T1000 (cell line): ENCODE measurements at places on chromosomes 5 and 9.

DNA sequence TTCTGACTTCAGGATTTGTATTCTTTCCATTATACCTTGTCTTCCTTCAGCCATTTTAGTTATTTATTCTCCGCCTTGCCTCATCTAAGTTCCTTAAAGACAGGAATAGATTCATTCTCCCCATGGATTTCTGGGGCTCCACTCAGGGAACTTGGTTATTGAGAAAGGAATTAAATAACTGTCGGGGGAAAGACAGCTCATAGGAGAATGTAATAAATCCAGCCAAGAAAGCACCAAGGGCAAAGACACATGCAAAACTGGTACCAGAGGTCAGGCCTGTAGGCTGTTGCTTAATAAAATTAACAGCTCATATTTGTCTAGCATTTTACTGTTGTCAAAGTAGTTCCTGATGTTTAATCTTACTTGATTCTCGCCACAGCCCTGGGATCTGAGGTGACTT, 357.2 kb downstream of the TMEM38B start:
- DNase-seq: no peak

GRCh38 chr5:113614191-113614590, 100.7 kb downstream of the YTHDC2 start:
- DNase-seq: no peak

DNA sequence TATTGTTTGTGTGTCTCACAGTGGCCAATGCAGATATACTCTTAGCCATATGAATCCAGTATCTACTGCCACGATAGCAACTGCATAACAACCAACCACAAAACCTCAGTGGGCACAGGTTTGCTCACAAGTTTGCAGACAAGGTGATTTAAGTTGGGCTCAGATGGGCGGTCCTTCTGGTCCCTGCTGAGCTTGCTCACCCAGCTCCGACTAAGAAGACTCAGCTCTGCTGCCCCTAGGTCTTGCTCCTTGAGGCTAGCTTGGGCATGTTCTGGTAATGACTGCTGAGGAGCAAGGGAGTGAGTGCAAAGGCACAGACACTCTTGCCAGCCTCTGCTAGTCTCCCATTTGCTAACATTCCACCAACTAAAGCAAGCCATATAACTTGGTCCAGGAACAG, 52.6 kb downstream of the MTX3 start:
- no peak for DNase-seq

DNA sequence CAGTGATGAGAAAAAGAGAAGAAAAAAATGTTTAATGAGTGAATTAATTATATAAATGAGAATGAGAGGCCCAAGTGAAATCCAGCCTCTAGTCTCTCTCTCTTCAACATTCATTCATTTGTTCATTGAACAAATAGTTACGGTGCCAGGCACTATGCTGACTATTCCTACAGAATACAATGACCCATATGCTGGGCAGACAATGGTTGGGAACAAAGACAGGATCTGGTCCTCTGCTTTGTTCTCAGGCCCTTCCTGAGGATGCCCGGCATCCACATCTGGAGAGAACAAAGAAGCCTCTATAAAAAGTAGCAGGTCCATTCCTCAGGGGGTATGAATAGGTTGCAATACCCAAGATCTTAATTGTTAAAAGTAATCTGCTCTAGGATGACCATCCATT, 6.9 kb downstream of the ADAM19 start:
- DNase-seq: no peak

DNA sequence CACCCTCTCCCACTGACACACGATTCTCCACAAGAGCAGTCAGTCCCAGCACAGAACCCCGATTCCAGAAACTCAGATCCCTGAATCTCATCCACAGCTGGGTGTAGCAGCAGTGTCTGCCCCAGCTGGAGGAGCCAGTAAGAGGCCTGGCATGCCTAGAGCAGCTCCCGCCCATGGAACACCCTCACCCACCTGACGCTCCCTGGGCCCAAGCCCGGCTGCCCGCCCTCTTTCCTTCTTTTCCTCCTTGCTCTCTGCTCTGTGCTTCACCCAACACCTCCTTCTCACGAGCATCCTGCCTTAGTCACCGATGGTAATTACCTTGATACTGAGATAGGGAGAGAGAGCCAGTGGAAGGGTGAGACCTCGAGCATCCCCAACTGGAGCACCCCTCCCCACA, 8.7 kb downstream of the PCDH1 start:
- DNase-seq: no peak

DNA sequence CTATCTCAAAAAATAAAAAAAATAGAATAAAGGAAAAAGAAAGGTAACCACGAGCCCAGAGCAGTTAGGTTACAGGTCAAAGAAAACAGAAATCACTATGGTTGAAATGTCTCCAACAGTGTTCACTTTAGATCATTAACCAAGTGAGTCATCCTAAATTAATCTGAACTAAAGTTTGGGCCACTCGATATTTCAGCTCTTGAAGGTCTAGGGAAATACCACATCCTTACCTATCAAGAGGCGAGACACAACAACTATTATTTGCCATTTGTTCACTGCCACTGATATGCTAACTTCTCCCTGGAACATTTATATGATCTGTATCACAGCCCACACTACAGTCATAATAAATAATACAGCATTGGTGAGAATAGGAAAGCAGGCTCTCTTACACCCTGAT, 111.3 kb upstream of the NR5A1 start:
- DNase-seq: no peak

DNA sequence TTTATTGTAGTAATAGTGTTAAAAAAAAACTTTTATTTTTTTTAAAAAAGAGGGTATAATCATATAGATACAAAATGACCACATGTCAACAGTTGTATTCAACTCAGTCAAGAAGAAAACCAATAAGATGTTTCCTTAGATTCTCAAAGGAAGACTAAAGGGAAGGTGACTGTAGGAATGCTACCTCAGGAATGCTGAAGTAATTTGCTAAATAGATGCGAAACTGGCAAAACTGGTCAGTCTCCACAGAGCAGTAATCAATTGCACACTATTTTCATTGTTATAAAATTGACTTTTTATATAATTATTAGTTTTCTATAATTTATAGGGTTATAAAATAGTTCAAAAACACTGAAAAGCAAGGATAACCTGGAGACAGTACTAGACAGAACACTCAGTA, 204.8 kb downstream of the GABRG2 start:
- DNase-seq: no peak

DNA sequence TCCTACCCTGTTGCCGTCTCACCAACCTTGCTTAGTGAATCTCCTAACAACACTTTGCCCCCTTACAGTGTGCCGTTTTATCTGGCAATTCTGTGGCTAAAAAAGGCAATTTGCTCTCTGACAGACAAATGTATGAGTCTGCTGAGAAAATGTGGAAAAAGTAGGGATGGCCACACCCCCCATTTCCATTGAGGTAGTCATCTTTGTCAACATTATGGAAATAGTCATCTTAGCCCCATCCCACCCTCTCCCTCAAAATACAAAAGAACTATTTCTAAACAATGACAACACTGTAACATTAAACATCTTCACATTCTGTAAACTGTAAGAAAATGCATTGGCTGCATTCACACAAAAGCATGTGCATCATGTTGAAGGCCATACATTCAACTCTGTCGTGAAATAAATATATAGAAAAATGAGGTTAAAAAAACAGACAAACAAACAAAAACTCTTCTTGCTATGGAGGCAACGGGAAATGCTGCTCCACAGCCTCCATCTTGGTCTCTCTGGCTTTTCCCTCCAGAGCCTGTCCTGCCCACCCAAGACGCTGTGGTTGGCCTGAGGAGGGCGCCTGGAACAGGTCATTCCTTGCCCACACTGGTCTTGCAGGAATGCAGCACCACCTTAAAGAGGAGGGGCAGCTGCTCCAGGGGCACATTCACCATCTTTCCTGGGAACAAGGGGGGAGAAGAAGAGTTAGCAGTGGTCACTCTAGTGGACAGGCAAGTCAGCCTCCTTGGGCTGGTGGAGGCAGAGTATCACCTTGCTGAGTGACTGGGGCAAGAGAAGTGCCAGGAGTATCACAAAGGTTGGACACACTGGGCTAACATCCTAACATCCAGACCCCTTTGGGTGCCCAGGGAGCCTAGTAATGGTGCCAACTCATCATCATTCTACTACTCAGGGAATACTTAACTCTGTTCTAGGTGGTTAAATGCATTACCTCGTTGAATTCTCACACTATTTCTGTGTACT, 15.2 kb upstream of the NR5A1 start:
- DNase-seq: no peak

GRCh38 chr5:157447201-157447637, 12.8 kb upstream of the NIPAL4 start:
- DNase-seq: no peak

- DNase-seq: no peak
Observed at GRCh38 chr5:162487528-162488525, 420.3 kb downstream of the GABRG2 start.

GRCh38 chr5:775961-776861, 8.3 kb downstream of the ZDHHC11B start:
- DNase-seq: no peak

DNA sequence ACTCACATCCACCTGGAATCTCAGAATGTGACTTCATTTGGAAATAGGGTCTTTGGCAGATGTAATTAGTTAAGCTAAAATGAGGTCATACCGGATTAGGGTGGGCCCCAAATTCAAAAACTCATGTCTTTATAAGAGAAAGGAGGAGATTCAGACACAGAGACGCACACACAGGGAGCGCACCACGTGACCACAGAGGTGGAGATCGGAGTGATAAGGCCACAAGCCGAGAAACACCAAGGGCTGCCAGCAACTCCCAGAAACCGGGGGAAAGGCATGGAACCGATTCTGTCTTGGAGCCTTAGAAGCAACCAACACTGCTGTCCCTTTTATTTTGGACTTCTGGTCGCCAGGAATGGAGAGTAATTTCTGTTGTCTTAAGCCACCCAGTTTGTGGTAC, 31.8 kb upstream of the LMX1B start:
- DNase-seq: no peak

DNA sequence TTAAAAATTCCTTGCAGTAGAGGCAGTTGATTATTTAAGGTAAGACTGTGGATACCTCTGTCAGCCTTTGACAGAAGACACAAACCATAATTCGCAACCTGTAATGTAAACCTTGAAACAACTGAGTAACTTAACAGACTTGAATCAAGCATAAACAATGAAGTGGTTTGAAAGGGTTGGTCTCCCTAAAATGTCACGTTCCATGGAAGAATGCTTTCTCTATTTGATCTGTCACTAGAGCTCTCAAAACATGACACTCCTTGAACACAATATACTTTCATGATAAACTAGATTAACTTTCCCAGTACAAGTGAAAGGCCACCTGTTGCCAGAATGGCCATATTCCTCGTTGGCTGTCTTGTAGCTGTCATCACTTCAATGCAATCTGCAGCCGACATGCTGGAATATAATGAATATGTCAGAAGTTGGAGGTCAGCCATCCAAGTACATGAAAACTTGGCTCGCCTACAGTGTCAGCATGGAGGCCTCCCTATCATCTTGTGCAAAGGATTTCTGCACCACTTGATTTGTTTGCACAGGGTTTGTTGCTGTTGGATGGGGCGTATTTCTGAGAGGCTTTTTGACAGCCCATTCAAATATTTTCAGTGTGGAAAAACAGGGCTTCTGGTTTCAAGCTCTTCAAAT, 228.0 kb downstream of the TLE4 start:
- no peak for DNase-seq

DNA sequence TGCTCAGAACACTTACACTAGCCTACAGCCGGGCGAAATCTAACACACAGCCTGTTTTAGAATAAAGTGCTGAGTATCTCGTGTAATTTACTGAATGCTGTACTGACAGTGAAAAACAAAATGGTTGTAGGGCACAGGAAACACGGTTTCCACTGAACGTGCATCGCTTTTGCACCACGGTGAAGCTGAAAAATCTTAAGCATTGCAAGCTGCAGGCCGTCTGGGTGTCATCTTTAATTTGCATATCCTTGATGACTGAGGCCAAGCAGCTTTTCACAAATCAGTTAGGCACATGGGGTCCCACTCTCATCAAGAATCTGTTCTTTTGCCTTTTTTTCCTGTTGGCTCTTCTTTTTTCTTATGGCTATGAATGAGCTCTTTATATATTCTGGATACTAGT, 58.2 kb downstream of the CAMSAP1 start:
- DNase-seq: no peak

DNA sequence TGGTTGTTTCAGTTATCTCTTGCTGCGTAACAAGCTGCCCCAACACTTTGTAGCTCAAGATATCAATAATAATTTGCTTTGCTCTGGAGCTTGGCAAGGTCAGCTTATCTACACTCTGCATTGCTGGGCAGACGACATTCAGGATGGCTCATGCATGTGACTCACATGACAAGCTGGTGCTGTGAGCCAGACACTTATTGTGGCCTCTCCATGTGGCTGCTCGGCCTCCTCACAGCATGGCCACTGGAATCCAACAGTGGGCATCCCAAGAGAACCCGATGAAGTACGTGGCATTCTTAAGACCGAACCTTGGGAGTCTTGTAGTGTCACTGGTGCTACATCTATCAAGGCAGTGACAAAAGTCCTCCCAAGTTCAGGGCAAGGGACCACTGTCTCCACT, 94.2 kb upstream of the MVB12B start:
- no peak for DNase-seq

- DNase-seq: no peak
Observed at GRCh38 chr5:139196296-139196956, 1.7 kb downstream of the SIL1 start.

DNA sequence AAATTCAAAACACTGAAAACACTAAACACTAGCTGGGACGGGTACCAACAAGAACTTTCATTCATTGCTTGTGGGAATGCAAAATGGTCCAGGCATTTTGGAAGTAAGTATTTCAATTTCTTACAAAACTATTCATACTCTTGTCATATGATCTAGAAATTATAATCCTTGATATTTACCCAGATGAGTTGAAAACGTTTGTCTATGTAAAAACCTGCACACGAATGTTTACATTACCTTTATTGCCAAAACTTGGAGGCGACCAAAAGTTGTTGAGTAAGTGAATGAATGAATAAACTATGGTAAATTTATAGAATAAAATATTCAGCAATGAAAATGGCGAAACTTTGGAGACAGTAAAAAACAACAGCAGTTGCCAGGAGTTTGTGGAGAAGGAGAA, 222.1 kb upstream of the EDIL3 start:
- no peak for DNase-seq

- DNase-seq: no peak
Observed at GRCh38 chr5:119072496-119072895, 1.6 kb downstream of the DMXL1 start.

GRCh38 chr9:35267710-35268109, 105.9 kb downstream of the UNC13B start:
- DNase-seq: no peak

- peak; percentile 55 for DNase-seq
Observed at GRCh38 chr9:109507421-109507838, 9.3 kb upstream of the PTPN3 start.

GRCh38 chr9:124256517-124257069, 1.2 kb upstream of the NEK6 start:
- DNase-seq: peak; percentile 48
